C1 segment of cervical spinal cord (tissue), 14 donors: ENCODE measurements at places on chromosomes 16 and 17.

- DNase-seq: no peak
Observed at GRCh38 chr17:36941265-36942010, 4.2 kb downstream of the LHX1 start.

- DNase-seq: no peak
Observed at GRCh38 chr17:58575511-58575910, 61.1 kb upstream of the MTMR4 start.

GRCh38 chr17:38461683-38462082, 33.4 kb downstream of the ARHGAP23 start:
- DNase-seq: no peak

DNA sequence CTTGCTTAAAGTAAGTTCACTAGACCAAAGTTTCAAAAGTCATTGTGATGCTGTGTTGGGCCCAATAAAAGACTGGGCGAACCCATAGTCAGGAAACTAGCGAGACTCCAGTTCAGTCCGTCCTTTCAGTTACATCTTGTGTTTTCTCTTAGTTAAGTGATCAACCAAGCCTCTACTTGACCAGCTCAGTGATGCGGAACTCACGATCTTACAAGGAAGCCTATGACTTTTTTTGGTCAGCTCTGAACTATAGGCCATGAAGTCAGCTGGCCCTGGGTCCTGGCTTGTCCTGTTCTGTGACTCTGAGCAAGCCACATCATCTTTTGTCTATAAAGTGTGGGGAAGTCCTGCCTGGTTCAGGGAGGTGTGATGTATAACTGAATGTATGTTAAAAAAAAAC, 21.7 kb upstream of the WSCD1 start:
- DNase-seq: no peak

- DNase-seq: no peak
Observed at GRCh38 chr16:24282141-24282540, 26.0 kb downstream of the CACNG3 start.

DNA sequence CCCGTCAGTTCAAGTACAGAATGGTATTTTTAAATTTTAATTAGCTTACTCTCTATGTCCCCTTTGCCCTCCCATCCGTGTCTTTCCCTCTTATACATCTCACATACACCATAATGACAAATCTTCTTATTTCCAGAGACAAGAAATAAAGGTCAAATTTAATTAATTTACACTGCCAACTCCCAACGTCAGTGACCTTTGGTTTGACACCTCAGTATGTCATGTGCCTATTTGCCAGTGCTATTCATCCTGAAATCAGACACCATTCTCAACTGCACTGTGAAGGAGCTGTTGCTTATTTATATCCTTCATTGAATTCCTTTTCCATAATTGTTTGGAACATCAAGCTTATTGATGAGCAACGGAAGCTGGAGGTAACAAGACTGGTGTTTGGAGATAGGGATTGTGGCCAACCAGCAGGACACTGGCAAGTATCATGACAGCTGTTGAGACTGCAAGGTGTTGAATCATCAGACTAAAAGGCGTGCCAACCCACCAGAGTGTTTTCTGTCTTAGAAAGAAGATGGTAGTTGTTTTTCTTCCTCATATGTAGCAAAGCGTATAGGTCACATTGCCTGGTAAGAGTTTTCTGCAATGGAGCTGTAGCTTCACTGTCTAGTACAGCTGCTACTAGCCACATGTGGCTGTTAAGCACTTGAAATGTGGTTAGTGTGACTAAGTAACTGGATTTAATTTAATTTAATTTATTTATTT, 12.5 kb downstream of the CALCOCO2 start:
- DNase-seq: no peak

DNA sequence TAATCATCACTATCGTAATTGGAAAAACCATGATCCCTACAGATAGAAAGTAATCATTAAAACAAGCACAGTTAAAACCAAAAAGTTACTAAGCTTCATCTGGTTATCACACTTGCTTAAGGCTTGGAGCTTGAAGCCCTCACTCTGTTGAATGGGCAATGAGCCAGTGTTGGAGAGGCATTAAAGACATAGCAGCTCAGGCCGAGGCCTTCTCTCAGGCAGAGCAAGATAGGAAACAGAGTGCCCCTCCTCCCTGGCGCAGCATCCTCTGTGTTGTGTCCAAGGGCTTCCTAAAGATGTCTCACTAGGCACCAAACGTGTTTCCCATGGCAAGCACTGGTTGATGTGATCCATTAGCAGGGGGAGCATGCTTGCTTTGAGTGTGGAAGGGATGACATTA, 34.9 kb upstream of the LGALS9 start:
- DNase-seq: no peak

GRCh38 chr17:27985306-27985705, 57.2 kb upstream of the NLK start:
- DNase-seq: no peak

- DNase-seq: no peak
Observed at GRCh38 chr17:4547118-4547906, 7.9 kb downstream of the MYBBP1A start.

DNA sequence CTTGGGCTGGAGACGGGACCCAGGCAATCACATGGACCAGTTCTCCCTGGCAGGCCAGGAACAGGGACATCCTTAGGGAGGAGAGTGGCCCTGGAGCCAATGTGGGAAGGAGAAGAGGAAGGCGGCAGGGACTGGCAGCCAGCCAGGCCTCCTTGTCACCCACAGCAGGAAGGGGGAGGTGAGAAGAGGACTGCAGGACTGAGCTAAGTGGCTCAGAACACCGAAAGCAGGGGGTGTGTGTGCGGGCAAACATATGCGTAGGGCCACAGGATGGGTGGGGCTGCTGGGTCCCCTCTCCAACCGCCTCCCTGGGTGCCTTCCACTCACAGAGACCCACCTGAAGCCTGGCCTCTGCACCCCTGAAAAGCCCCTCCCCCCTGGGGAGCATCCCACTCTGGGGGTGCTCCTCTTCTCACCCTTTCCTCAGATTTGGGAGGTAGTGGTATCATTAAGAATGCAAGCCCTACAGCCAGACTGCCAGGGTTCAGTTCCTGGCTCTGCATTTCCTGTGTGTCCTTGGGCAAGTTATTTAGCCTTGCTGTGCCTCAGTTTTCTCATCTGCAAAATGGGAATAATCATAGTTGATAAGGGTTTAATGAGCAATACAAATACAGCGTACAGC, 8.1 kb downstream of the PNMT start:
- peak; percentile 33 for DNase-seq

- no peak for DNase-seq
Observed at GRCh38 chr16:65786916-65787315, 579.6 kb upstream of the CDH5 start.

DNA sequence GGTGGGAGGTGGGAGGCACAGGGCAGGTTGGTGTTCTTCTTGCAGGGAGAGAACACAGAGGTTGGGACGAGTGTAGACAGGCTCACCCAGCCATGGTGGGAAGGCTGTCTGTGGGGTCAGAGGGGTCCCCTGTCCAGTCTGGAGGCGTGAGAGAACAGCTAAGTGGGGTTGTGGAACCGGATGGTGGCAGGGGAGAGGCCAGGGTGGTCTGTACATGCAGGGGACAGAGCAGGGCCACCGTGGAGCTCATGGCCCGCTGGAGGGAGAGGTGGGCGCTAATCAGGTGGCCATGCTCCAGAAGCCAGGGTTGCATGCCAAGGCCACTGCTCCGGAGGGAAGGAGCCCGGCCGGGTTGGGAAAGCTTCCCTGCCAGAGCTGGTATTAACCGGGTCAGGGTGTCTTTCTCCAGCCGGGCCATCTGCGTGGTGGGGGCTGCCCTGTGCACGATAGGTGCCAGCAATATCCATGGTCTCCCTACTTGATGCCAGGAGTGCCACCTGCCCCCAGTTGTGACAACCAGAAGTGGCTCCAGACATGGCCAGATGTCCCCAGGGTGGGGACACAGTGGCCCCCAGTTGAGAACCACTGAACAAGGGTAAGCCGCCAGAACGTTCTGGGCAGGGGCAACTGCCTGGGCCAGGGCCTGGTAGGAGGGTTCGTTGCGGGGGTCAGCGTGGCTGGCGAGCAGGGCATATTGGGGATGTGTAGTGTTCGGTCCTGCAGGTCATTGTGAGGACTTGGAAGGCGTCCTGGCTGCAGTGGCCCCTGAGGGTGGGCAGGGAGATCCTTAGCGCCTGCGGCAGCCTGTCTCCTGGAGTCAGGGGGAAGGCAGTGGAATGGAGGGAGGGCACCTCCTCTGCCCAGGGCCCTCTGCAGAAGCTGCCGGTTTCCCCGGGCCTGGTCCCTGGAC, 5.1 kb downstream of the SNN start:
- DNase-seq: peak; percentile 43

- no peak for DNase-seq
Observed at GRCh38 chr17:38730526-38731379, 612 bp downstream of the CISD3 start.

- DNase-seq: no peak
Observed at GRCh38 chr17:81526662-81527571, 1.3 kb upstream of the FSCN2 start.

GRCh38 chr16:73176577-73177013, 128.7 kb upstream of the ZFHX3 start:
- no peak for DNase-seq

DNA sequence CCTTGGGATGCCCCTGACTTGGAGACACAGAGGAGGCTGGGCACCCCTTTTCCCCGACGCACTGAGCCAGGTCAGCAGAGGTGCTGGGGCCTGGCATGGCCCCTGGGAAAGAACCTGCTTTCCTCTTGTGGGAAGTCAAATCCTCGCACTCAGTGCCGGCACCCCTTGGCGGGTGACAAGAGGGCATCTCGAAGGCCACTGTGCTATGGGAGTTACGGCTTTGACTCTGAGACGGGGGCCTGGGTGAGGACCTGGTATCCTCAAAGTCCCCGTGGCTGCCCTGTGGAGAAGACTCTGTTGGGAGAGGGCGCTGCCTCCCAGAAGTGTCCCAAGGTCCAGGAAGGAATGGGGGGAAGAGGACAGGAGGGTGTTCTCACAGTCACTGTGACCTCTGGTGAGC, 117.0 kb downstream of the METRNL start:
- no peak for DNase-seq

GRCh38 chr17:50524838-50525237, 7.7 kb upstream of the EPN3 start:
- DNase-seq: no peak

DNA sequence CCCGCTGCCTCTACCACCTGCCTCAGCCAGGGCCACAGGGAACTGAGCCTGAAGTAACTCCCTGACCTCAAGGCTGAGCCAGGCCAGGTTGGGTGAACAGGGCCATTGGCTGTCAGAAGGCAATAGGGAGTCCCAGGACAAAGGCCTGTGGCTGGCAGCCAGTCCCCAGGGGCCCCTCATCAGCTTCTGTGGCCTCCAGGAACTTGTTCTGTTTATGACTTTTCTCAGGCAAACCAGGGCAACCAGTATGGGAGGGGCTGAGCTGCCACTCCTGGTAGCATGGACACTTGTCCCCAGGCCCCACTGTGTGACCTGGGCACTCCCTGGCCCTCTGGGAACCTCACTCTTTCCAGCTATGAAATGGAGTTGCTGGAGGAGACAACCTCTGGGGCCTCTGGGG, 40.1 kb downstream of the CPNE2 start:
- no peak for DNase-seq

GRCh38 chr16:11843861-11844260, 7.5 kb downstream of the RSL1D1 start:
- no peak for DNase-seq

DNA sequence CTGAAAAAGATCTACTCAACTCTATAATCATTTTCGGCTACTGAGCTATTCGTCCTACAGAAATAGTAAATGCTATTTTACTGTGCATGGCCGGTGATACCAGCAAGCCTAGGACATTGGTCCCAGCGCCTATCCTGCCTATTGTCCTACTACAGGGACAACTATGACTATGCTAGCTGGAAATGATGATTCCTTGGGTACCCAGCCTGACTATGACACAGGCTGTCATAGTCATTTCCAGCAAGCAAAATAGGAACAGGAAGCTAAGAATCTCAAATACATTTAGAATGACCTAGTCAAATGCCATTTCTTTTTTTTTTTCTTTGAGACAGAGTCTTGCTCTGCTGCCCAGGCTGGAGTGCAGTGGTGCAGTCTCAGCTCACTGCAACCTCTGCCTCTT, 33.7 kb upstream of the HSBP1 start:
- no peak for DNase-seq

- DNase-seq: no peak
Observed at GRCh38 chr16:77068402-77068801, 122.6 kb upstream of the MON1B start.

DNA sequence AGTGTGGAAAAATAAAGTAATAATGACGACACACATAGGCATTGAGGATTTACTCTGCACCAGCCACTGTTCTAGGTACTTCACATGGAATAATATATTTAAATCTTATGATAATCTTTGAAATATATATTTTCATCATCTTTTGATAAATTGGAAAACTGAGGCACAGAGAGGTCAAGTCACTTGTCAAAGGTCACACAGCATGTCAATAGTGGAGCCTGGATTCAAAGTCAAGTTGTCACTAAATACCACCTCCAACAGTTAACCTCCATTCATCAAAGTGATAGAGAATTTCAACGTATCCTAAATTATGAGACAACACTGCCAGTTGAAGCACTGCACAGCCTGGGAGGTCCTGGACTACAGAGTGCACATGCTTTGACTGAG, 121.7 kb downstream of the IRX5 start:
- no peak for DNase-seq

DNA sequence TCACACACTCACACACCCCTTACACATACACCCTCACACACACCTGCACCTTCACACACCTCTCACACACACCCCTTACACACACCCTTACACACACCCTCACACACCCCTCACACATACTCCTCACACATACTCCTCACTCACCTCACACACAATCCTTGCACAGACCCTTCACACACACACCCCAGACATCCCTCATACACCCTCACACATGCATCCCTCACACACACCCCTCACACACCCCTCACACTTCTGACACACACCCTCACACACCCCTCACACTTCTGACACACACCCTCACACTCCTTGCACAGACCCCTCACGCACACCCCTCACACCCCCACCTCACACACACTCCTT, 23.9 kb downstream of the C17orf67 start:
- DNase-seq: no peak

DNA sequence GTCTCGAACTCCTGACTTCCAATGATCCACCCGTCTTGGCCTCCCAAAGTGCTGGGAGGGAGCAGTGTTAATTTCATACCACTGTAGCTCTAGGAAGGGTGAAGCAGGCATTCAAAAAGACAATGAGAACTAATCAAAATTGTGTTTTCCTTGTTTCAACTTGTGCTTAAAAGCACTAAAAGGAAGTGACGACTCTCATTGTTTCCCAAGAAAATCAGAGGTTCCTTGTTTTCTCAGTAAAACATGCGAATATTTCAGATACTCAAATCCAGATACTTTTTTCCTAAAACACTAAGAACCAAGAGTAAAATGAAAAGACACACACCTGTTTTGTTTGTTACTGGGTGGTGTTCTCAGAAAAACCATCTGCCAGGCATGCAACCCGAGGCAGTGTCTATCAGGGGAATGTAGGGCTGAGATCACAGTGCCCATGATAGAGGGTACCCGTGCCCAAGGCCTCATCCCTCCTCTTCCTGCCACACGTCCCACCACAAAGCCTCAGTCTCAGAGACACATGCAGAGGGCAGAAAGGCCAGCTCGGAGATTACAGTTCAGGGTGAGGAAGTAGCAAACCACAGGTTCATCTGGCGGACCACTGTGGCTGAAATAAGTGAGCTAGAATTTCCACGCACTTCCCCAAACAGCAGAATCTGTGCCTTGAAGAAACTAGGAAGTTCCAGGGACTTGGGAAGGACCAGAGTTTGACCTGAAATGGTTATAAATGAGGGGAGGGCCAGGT, 33.7 kb downstream of the GINS3 start:
- DNase-seq: no peak

GRCh38 chr17:80588702-80589383, 44.2 kb downstream of the RPTOR start:
- no peak for DNase-seq

- DNase-seq: no peak
Observed at GRCh38 chr17:56317351-56318208, 164.3 kb downstream of the ANKFN1 start.

- no peak for DNase-seq
Observed at GRCh38 chr17:75864448-75864871, 9.3 kb upstream of the WBP2 start.
